Smooth muscle cell of the brain vasculature (primary cell): ENCODE measurements at places on chromosomes 13 and 19.

DNA sequence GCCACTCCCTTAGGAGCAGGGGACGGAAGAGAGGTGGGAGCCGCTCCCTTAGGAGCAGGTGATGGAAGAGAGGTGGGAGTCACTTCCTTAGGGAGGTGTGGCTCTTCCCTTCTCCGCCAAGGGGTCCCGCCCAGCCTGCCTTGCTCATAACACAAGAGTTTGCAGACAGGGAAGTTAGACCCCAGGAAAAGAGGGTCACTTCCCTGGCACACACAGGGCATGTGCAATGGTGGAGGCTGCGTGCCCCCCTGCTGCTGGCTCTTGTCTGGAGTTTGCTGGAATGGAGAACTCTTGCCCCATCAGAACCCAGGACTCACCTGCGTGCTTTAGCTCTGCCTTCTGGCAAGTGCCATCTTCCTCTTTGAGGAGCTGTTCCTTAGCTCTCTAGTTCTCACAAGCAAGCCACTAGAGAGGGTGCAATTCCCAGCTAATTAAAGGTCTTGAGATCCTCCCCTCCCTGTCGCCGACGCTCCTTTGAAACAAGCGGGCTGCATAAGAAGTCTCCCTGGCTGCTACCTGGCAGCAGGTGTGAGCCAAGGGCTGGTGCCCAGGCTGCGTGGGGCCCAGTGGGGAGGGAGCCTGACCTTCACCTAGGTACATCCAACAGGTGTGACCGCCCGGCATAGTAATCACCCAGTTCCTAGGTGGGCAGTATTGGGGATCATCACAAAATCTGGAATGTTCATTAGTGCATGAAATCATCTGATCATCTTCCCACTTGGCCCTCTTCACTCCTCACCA lies 281.6 kb downstream of the ZNF536 start:
- no peak for DNase-seq

- DNase-seq, result no peak
These were observed 250.3 kb upstream of the ATXN8OS start for GRCh38 chr13:69857183-69857821.

- no peak for DNase-seq
These were observed 47.5 kb downstream of the SPATA13 start for GRCh38 chr13:24207841-24208667.

- DNase-seq, result no peak
These were observed 60.5 kb downstream of the CELF5 start for GRCh38 chr19:3284759-3285646.

- DNase-seq, result no peak
These were observed 17.9 kb upstream of the RFC3 start for GRCh38 chr13:33799950-33800592.

DNA sequence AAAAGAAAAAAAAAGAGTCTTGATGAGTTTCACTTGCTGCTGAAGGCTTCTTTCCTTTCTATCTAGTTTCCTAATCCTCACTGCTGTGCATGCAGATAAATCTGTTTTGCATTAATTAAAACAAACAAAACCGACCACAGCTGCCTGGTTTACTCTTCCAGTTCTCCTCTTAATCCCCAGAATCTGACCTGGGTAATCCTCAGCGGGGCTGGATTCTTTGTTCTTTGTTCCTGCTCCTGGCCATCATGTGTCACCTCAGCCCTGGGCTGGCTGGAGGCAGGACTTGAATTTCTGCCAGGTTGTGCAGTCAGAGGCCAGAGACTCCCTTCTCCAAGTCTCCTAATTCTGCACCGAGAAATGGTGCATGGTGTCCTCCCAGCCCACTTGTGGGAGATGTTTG lies 52.2 kb upstream of the CYP4F8 start:
- DNase-seq, result no peak

GRCh38 chr19:48170817-48171347 lies 402 bp downstream of the ZSWIM9 start:
- DNase-seq, result no peak

- no peak for DNase-seq
These were observed 150.3 kb upstream of the TSHZ3 start for GRCh38 chr19:31499281-31500196.

DNA sequence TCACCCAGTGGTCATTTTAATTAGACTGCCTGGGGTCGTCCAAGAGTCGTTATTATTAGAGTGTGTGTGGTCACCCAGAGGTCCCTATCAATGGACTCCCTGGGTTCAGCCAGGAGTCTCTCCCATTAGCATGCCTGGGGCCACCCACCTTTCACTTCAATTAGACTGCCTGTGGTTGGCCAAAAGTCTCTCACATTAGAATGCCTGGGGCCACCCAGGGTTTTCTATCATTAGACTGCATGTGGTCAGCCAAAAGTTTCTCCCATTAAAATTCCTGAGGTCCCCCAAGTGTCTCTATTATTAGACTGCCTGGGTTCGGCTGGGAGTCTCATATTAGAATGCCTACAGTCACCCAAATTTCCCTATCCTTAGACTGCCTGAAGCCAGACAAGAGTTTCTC lies 1472.6 kb downstream of the UQCRFS1 start:
- no peak for DNase-seq

DNA sequence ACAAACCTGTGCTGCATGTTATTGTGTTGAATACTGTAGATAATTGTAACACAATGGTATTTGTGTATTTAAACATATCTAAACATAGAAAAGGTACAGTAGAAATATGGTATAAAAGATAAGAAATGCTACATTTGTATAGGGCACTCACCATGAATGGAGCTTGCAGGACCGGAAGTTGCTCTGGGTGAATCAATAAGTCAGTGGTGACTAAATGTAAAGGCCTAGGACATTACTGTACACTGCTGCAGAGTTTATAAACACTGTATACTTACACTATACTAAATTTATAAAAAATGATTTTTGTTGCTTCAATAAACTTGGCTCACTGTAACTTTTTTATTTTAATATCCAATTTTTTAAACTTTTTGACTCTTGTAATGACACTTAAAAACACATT lies 34.4 kb downstream of the LMO7 start:
- no peak for DNase-seq

GRCh38 chr13:110445183-110445582 lies 116.3 kb downstream of the RAB20 start:
- DNase-seq, result no peak

DNA sequence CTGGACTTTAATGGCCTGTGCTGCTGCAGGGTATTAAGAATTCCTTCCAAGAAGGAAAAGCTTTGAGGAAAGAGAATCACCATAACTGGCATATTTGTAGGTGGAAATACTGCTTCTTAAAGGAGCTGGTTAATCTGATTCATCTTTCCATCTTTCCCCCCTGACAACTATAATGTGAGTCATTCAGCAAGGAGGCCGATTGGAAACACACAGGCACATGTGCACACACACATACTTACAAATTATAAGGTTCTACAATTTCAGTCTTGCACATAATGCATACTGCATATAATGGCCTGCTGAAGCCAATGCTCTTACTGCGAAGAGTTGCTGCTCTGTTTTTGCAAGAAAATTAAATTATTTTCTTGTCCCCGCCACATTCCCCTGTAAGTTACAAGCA lies 78.8 kb upstream of the TPP2 start:
- no peak for DNase-seq

GRCh38 chr13:38180126-38180525 lies 169.5 kb upstream of the UFM1 start:
- DNase-seq, result no peak

DNA sequence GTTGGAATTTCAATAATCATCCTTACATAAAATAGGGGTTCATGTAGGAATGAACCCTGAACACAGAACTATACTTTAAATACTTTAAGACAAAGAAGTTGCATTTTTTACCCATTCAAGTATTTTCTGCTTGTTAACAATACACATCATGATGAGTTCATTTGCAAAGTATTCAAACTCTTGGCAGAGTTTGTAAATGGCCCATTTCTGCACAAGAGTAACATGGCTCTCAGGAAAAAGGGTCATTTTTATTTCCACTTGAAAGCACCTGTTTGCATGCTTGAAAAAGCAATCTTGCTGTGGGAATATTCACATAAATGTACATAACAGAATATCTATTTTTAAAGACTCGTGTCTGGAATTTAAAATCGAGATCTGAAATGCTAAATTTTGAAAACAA lies 18.1 kb downstream of the ESD start:
- DNase-seq, result no peak

GRCh38 chr19:42255766-42256745 lies 1.1 kb upstream of the ERF start:
- no peak for DNase-seq

DNA sequence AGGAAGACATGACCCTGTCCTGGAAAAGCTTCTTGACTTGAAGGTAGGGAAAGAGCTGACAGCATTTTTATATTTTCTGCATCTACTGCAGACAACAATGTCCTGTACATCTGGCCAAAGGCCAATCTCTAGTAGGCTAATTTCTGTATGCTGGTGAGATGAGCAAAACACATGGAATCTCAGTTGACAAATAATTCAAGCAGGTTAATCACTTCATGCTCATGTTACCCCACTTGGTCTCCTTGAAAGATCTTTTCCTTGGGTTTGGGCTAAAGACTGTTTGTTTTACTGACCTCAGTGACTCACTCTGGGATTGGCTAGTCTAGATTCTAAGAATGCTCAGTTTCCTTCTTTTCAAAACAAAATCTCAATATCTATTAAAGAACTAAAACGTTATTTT lies 298.8 kb downstream of the LMO7 start:
- no peak for DNase-seq

GRCh38 chr19:21483589-21484170 lies 21.7 kb upstream of the ZNF429 start:
- DNase-seq, result no peak

DNA sequence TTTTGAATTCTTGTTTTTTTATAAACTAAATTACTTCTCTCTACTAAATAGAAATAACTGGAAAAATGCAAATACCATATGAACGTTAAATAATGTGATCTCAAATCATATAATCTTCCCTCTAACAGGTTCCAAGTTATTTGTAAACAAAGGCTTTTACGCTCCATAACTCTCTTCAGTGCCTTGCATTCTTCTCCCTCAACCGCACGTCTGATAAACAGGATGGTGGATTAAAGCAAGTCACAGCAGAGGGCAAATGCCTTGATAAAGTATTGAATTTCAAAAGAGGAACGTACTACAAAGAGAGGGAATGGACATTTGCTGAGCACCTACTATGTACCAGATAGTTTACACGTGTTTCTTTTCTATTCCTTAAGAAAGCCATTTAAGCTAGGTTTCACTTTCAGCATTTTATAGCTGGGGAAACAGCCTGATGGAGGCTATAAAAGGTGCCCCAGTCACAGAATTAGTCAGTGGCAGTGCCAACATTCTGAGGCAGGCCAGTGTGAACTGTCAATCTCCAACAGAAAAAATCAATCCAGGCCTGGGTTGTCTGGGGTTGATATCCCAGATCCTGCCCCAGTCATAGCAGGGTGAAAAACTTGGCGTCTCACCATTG lies 15.8 kb downstream of the MRPS31 start:
- no peak for DNase-seq

DNA sequence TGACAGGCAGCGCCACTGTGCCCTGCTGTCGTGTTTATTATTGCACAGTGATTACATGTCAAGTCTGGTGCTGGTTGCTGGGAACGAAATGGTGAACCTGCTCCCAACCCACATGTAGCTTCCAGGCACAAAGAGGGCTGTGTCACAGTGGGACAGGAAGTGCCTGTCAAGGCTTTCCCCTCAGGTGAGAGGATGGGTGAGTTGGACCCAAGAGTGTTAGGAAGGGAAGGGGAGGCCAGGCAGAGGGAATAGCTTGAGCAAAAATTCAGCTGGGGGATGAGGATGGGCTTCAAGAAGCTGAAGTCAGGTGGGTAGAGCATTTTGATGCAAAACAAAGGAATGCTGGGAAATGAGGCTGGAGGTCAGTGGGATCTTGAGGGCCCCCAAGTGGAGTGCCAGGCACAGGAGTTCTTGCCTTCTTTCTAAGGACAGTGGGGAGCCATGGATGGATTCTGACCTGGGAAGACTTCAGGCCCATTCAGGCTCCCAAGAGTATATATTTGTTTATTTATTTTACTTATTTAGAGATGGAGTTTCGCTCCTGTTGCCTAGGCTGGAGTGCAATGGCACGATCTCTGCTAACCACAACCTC lies 8.5 kb upstream of the QTRT1 start:
- no peak for DNase-seq

DNA sequence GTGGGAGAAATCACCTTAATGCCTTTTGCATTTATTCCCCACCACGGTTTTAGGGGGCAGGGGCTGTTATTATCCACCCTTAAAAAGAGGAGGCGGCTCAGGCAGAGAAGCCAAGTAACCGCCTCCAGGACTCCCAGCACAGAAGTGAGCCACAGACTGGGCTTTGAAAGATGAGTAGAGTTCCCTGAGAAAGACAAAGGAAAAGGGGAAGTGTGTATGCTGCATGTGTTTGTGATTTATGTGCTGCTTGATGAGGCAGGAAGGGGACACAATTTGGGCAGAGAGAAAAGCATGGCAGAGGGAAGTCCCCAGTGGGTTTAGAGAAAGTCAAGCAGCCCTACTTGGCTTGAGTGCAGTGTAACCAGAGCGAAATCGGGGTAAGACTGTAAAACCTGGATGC lies 85.0 kb downstream of the DOCK9 start:
- no peak for DNase-seq

- DNase-seq, result no peak
These were observed 11.6 kb downstream of the AKAP11 start for GRCh38 chr13:42283574-42283973.

DNA sequence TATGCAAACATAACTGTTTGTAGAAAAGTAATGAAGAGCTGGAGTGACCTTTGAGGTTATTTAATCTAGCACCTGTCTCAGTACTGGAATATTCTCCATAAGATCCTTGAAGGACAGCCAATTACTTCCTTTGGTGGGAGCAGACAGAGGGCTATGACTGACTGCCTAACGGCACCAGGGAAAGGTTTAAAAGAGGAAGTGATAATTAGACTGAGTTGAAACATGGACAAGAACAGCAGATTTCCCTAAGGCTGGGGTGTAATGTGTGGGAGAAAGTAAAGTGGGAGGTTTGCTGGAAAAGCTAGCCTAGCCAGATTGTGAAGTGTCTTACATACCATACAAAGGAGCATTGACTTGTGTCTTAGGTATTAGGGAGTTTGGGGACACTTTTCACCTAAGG lies 191.3 kb upstream of the PCDH9 start:
- DNase-seq, result no peak

DNA sequence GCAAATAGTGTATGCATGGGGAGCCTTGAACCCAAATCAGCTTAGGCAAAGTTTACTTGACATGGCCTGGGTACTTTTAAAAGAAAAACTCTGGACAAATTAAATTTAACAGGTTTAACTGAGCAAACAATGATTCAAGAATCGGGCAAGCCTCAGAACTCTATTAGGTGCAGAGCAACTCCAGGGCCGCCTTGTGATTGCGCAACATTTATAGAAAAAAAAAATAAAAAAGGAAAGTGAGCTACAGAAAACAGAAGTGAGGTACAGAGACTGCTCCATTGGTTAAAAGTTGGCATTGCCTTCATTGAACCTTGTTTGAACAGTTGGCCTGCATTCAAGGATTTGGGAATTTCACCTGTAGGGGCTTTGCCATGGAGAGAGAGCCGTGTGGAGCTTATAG lies 421.0 kb upstream of the TSHZ3 start:
- DNase-seq, result no peak

DNA sequence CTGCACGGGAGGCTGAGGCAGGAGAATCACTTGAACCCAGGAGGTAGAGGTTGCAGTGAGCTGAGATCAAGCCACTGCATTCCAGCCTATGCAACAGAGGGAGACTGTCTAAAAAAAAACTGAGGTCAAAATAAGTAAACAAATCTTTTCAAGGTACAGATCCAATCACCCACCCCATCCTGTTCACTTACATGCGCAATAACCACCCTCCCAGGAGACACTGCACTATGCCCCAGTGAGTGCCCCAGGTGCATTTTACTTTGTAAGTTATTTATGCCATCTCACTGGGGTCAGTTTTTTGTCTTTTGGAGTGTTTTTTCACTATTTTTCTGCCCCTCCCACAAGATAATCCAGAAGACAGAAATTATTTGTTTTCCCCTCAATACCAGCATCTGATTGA lies 6.9 kb upstream of the ZNF253 start:
- no peak for DNase-seq

- DNase-seq, result no peak
These were observed 59.8 kb upstream of the SOX1 start for GRCh38 chr13:112007191-112007590.
